ENCODE measurements at places on chromosomes 4 and X. TPM values are rescaled to one million over a fixed set of nuclear protein-coding genes. Genes with fewer than 3 reads are reported as not detected.

- no peak for DNase-seq
These were observed 23.1 kb downstream of the COL4A6 start for GRCh38 chrX:108415146-108415545.

DNA sequence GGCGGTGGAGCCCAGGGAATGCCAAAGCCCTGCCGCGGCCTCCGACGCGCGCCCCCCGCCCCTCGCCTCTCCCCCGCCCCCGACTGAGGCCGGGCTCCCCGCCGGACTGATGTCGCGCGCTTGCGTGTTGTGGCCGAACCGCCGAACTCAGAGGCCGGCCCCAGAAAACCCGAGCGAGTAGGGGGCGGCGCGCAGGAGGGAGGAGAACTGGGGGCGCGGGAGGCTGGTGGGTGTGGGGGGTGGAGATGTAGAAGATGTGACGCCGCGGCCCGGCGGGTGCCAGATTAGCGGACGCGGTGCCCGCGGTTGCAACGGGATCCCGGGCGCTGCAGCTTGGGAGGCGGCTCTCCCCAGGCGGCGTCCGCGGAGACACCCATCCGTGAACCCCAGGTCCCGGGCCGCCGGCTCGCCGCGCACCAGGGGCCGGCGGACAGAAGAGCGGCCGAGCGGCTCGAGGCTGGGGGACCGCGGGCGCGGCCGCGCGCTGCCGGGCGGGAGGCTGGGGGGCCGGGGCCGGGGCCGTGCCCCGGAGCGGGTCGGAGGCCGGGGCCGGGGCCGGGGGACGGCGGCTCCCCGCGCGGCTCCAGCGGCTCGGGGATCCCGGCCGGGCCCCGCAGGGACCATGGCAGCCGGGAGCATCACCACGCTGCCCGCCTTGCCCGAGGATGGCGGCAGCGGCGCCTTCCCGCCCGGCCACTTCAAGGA, at the start of gene FGF2:
Gene FGF2 (plus strand): TSS at position 279 of the 705 bp plus-strand sequence. CDS start 344 bp downstream, at position 623.
- DNase-seq = peak; percentile 71

- DNase-seq = no peak
These were observed 3.8 kb downstream of the CXCL8 start for GRCh38 chr4:73744203-73744602.

APOOL gene
- 8.0 TPM for total RNA-seq

GRCh38 chr4:79585330-79585729, 177.3 kb upstream of the GK2 start:
- no peak for DNase-seq

- DNase-seq = no peak
These were observed 72.8 kb downstream of the KIT start for GRCh38 chr4:54730581-54730980.

GRCh38 chrX:22686138-22686541, 313.6 kb upstream of the DDX53 start:
- no peak for DNase-seq

DNA sequence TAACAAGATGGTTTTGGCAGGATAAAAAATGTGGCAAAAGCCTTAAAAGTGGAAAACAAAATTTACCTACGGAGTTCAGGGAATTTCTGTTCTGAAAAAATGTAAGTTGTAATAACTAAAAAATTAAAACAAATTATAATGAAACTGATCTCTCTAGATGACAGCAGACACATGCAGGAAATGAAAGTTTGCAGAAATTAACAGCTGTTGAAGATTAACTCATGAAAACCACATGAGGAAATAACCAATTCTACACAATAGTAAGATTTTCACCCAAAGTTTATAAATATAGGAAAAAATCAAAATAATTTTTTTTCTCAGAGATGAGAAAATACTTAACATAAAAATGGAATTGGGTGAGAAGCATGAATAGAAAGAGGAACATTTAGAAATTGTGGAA, 47.5 kb upstream of the UGT2B15 start:
- DNase-seq = no peak

- no peak for DNase-seq
These were observed 113.1 kb upstream of the INPP4B start for GRCh38 chr4:142959173-142959572.

UGT2B10 gene
- not detected for total RNA-seq

DNA sequence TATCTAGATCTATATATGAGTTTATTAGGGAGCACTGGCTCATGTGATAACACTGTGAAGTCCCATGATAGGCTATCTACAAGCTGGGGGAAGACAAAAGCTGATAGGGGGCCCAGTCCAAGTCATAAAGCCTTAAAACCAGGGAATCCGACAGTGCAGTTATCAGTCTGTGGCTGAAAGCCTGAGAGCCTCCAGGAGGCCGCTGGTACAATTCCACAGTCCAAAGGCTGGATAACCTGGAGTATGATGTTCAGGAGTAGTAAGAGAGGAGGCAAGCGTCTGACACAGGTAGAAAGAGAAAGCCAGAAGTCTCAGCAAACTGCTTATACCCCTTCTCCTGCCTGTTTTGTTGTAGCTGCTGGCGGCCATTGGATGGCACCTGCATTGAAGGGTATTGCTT, 177.6 kb upstream of the SPRY1 start:
- DNase-seq = no peak

CHRDL1 gene
- 11.6 TPM for total RNA-seq

DNA sequence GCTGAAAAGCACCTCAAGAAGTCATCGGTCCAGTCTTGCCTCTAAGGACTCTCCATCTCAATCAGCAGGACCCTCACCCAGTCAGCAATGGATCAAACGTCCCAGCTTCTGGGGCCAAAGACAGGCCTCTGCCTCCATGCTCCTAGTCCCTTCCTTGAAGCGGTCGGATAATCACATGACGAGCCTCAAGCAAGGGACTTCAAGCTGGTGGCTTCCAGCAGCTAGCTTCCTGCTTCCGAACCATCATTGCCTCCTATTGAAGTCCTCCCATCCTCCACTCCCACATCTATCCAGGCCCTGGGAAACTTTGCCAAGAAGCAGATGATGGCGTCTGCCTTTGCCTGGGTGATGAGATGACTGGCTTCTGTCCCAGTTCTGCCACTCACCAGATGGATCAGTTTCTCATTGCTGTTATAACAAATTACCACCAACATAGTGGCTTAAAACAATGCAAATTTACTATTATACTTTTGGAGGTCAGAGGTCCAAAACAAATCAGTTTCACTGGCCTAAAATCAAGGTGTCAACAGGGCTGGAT, 135.2 kb upstream of the MAMLD1 start:
- no peak for DNase-seq

GRCh38 chr4:6676722-6677558, 16.7 kb upstream of the S100P start:
- no peak for DNase-seq

DNA sequence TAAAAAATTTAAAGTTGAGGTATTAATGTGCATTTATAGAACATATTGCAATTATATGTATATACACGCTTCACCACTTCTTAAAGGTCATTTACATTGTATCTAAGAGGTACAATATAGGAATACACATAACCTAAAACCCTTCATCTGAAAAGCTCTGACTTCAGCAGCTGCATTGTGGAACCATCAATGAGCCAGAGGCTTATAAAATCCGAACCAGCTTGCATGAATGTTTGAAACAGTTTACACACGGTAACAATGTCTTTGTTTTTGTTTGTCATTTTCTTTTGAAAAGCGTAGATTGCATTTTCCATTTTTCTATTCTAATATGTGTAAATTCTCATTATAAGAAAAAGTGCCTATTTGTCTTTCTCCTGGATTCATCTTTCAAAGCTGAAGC, 221.6 kb downstream of the DCLK2 start:
- no peak for DNase-seq
